ENCODE measurements at places on chromosomes 1 and 21.
A peak's percentile ranks its signal among the peaks of the same experiment; 100 is the strongest.

GRCh38 chr1:18322368-18323032 lies 158.2 kb upstream of the KLHDC7A start:
- no peak for DNase-seq

- DNase-seq, result peak; percentile 14
Measured at GRCh38 chr1:38500352-38500751, 359.2 kb downstream of the RRAGC start.

DNA sequence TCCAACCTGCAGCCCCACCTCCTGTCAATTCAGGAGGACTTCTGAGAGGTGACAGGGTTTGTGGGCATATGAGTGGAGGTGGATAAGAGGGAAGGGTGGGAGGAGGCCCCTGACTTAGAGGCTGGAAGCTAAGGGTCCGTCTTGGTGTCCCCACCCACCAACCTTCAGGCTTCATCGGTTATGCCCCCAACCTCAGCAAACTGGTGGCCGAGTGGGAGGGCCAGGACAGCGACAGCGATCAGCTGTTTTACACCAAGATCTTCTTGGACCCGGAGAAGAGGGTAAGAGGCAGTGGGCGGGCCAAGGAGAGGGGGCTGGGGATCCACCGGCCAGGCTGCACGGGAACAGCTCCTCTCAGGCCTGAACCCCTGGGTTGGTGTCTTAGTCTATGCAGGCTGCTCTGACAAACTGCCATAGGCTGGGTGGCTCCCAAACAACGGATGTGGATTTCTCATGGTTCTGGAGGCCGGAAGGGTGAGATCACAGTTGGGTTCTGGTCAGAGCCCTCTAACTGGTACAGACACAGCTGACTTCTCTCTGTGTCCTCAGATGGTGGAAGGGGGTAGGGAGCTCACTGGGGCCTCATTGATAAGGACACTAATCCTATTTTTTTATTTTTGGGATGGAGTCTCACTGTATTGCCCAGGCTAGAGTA lies 18.1 kb downstream of the PLOD1 start:
- DNase-seq, result no peak

DNA sequence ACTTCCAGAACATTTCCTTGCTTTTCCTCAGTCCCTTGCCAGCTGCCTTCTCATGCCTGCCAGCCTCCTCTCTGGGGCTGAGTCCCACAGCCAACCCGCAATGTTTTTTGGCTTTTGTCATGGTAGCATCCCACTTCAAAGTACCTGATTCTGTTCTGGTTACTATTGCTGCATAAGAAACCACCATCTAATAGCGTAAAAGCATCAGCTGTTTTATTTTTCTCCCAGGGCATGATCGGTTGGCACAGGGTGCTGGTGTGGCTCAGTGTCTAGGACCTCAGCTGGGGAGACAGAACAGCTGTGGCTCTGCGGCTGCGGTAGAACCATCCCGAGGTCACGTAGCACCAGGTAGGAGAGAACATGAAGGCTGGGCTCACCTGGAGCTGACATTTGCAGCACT lies 8.9 kb upstream of the PRMT2 start:
- DNase-seq, result no peak

GRCh38 chr1:111878649-111879048 lies 110.8 kb downstream of the KCND3 start:
- peak; percentile 0 for DNase-seq

DNA sequence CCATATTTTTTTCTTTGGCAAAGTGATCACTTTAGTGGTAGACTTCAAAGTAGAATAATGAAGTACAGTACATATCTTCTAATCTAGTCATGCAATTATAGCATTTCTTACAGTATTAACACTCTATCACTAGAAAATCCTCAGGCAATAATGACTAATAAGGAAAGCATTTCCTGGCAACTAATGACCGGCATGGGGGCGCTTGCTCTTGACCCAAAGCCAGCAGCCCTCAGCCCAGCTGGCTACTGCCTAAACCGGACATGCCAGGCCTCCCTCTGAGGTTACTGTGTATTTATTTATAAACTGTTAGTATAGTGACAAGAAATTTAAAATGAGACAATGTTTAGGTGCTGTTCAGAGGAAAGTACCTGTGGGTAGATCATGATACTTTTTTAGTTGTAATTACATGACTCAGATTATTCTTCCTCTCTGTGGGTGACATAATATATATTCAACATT lies 633.8 kb downstream of the PTPRC start:
- DNase-seq, result no peak
